ENCODE measurements at places on chromosomes 2 and 18.

- no peak for DNase-seq
Observed at GRCh38 chr18:1408376-1408775, 503.7 kb downstream of the ADCYAP1 start.

DNA sequence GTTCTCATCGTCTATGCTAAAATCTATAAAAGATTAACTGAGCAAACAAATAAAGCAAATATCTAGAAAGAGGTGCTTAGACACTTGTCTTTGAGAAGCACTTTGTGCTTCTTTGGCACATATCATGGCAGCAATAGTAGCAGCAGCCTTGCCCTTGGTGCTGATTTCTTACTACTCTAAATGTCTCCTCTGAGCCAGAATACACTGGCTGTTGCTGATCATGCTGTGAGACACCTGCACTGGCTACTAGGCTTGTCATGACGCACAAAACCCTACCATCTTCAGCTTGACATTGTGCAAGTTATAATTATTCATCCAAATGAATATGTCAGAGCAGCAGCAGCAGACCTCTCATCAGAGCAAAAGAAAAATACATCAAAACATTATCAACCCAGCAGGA is 46.7 kb downstream of the FANCL start:
- DNase-seq = no peak

GRCh38 chr2:150640039-150640438 is 152.6 kb upstream of the RND3 start:
- DNase-seq = no peak

GRCh38 chr2:71463342-71463654 is 9.9 kb downstream of the DYSF start:
- DNase-seq = no peak

DNA sequence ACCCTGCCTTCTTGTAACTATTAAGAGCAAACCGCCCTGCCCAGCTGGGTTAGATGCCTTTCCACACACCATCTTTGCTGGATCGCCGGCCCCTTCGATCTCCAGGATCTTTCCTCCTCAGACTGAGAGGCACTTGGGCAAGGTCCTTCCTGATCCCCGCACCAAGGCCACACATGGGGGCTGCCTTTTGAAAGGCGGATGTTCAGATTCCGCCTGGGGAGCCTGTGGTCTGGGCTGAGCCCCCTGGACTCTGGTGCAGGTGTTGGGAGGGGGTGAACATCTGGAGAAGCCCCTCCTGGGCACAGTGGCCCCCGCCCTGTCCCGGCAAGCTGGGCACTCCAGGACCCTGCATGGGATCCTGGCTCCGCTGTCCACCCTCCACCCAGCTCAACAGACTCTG is 135.4 kb upstream of the HDAC4 start:
- no peak for DNase-seq

- DNase-seq = no peak
Observed at GRCh38 chr18:72187956-72188355, 356.2 kb downstream of the CBLN2 start.

GRCh38 chr2:89831641-89832498 is 1140.4 kb downstream of the RPIA start:
- DNase-seq = no peak

- peak; percentile 45 for DNase-seq
Observed at GRCh38 chr2:144660518-144661316, 140.8 kb upstream of the ZEB2 start.

DNA sequence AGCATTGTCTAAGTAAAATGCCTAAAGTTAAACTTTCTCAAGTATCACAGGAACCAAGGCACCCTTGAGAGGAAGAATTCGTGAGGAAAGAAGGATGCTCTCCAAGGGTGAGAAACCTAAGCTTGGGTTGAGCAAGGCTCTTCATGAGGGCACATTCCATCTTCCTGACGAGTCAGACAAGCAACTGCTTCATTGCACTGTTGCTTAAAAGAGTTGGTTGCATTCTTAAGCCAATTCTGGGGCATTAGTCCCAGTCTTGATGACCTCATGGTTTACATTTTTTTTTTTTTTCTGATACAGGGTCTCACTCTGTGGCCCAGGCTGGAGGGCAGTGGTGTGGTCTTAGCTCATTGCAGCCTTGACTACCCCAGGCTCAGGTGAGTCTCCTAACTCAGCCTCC is 237.5 kb downstream of the ACTR3 start:
- no peak for DNase-seq

GRCh38 chr2:176457481-176457880 is 188.2 kb downstream of the MTX2 start:
- no peak for DNase-seq

DNA sequence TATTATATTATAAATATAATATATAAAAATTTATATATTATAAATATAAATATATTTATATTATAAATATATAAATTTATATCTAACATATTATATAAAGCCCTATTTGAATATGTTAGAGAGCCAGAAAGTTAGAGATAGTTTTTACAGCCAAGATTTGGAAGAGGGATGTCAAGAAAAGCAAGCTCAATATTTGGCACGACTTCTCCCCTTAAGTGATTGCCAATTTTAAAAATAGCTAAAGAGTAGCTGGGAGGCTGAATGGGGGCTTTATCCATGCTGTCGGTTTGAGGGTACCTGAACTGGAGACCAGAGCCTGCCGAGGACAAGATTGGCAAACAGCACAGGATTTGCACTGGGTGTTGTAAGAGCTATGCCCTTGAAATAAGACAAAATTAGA is 180.9 kb upstream of the GYPC start:
- DNase-seq = no peak

- DNase-seq = no peak
Observed at GRCh38 chr2:8424997-8425900, 256.6 kb upstream of the ID2 start.

DNA sequence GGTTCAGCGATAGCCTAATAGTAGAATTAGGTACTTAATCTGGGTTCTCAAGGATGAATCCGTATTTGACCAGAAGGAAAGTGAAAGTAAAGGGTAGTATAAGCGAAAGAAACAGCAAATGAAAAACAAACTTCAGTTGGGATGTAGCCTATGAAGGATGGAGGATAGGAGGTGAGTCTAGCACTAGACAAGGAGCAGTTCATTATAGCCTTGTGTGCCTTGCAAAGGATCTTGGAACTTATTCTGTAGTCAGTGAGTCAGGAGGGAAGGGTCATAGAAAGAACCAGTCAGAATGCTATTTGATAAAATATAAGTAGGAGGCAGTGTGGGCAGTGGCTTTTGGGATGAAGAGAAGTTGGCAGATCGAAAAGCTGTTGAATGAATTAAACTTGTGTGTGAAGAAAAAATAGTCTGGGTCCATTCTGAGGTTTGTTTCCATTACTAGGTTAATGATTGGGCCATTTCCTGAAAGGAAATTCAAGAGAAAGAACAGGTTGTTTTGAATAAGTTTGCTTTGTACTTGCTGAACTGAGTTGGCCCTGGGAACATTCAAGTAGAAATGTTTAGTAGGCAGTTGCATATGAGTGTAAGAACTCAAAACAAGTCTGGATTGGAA is 48.5 kb downstream of the ANKRD12 start:
- DNase-seq = no peak

DNA sequence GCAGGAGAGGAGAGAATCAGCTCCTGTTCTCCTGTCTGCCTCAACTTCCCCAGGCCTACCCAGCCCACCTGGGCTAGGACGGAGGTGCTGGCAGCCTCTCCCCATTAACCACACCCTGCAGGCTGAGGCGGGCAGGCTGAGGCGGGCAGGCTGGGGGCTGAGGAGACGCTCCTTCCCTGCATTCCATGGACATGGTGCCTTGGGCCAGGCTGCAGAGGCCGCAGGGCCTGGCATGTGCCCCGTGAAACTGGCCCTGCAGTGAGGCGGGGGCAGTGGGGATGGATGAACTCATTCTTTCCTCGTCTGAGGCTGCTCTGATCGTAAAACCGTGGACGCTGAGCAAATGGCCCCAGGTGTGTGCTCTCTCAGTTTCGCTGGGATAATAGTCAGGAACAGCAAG is 84.7 kb upstream of the LAPTM4A start:
- DNase-seq = no peak

GRCh38 chr2:67054728-67055127 is 342.4 kb upstream of the ETAA1 start:
- DNase-seq = no peak

- no peak for DNase-seq
Observed at GRCh38 chr2:237167934-237168333, 82.2 kb downstream of the COPS8 start.

DNA sequence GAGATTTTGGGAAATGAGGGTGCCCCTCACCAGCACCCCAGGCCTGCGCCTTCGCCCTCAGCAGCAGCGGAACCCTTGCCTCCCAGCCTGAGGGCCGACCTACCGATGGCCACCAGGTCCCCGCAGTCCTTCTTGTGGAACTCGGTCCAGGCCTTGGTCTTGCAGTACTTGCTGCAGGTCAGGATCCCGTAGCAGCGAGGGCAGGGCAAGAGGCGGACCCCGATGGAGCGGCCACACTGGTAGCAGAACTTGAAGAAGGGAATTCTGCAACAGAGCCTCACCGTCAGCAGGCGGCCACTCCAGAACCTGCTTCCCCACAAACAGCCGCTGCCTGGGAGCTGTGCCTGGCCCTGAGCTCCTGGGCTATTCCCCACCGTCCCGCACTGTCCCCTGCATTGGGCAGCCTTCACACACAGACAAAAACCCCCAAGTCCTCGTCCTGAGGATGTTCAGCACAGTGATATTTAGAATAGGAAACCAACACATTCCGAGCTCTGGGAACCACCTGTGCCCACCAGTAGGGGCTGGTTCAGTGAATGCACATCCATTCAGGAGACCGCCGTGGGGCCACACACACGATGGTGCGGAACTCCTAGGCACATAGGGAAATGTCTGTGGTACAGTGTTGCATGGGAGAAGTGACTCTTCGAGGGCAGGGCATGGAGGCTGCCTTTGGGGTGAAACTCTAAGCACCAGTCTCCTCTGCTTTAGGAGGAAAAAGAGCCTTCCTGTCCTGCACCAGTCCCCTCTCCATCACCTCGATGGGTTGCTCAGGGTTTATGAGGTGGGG is 45.6 kb downstream of the GPC1 start:
- DNase-seq = no peak

GRCh38 chr2:54840559-54841468 is 117.4 kb downstream of the EML6 start:
- no peak for DNase-seq

DNA sequence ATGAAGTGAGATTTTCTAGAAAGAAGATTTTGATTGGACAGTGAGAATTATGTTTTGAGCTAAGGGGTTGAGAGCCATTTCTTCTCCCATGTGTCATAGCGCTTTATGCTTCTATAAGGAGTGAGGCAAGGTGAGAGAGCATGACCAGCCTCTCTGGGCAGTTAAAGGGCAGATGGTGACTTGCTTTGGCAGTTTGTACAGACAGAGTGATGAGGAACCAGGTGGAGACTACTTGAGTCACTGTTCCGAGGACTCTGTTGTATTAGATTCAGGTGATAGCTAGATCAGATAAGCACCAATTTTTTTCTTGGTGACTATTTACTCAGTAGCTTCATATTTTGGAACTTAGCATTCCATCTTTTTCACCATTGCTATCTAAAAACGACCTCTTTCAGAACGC is 4.5 kb downstream of the CRIM1 start:
- DNase-seq = no peak

- DNase-seq = no peak
Observed at GRCh38 chr2:29619689-29620088, 301.7 kb downstream of the ALK start.

GRCh38 chr2:120103723-120104467 is 91.0 kb downstream of the EPB41L5 start:
- no peak for DNase-seq

- no peak for DNase-seq
Observed at GRCh38 chr18:74113711-74114110, 33.9 kb downstream of the FBXO15 start.

DNA sequence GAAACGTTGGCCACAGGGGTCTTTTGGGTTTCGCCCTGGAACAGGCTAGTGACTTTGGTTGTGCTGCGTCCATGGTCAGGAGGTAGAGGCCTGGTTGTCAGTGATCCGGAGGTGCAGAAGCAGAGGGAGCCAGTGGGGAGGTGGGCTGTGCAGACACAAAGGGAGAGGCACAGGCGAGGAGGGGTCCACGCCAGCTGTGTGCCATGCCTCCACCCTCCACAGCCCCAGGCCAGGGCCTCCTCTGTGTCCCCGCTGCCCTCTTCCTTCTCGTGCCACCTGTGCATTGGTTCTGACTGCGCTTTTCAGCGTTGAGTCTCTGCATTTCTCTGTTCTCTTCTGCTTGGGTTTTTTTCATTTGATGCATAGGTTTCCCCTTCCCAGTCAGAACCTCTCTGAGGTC is 121.0 kb downstream of the GBX2 start:
- DNase-seq = no peak

DNA sequence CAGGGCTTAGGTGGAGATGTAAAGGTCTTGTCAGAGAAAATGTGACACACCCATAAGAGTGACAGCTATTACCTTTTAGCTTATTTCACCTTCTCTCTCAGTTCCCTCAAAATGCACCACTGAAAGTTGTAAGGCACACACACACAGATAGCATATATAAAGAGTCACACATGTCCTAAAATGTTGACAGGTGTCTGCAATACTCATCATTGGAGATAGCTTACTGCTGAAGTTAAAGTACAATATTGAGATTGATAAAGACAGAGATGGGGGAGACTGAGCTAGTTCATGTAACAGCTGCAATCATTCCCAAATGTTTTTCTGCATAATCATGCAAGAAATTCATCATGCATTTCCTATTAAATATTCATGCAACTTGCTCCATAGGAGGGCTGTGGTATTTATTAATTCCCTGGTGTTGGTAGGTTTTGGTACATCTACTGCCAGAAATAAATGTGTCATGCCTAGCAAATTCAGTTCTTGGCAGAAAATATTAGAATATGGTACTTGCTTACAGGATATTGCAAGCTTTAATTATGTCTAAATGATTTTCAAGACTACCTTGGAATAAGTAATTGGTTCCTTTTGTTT is 118.8 kb upstream of the RBMS1 start:
- no peak for DNase-seq

DNA sequence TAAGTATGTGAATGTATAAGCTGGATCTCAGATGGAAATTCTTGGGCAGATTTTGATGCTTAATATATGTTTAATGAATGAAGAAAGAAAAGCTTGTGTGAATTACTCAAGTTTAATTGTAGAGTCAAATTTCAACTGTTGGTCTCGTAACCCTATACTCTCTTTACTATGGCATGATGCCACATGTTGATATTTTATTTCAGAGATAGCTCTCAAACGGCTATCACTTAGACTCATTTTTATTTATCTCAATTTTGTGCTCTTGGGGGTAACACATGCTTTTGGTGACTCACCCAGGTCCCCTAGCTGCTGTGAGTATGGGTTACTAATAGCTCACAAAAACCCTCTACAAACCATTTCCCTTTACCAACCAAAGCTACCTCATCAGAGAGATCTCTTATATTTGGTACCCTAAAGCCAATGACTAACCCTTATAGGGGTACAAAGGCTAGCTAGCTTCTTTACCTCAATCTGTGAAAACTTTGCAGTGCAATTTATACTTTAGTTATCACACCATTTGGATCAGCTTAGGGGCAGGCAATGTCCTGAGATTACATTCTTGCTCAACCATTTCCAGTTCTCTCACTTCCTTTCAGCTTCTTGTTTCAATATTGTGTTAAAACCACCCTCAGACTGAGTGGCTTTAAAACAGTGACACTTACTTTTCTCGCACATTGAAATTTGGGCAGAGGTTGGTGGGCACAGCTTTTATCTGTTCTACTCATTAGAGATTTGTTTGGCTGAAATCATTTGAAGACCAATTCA is 240.3 kb downstream of the CDH7 start:
- DNase-seq = no peak

- DNase-seq = no peak
Observed at GRCh38 chr2:74316627-74317295, 26.5 kb downstream of the SLC4A5 start.
